ENCODE measurements at places on chromosomes 1 and 21.
A peak's percentile ranks its signal among the peaks of the same experiment; 100 is the strongest.

DNA sequence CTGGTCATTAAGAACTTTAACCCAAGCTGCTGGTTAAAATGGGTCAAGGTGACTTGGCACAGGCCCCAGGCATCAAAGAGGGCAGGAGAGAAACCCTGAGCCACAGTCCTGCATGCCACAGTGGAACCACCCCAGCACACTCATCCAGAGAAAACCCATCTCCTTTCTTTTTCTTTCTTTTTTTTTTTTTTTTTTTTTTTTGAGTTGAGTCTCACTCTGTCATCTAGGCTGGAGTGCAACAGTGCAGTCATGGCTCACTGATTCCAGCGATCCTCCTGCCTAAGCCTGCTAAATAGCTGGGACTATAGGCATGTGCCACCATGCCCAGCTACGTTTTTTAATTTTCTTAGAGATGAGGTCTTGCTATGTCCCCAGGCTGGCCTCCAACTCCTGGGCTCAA is 109.2 kb upstream of the RAB4A start:
- DNase-seq = no peak

GRCh38 chr21:26280148-26280547 is 109.6 kb upstream of the APP start:
- no peak for DNase-seq

DNA sequence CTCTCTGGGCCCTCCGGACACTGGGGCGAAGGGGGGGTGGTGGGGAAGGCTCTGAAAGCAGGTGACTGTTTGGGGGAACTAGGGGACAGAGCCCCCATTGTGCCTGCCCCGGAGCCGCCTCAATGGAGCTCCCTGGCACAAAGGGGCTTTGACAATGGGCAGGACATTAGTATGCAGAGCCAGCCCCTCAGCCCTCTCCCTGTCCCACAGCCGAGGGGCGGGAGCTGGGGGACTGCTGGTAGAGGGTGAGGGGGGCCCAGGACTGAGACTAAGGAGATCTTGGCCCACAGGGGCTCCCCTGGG is 7.8 kb downstream of the KCNJ10 start:
- no peak for DNase-seq

DNA sequence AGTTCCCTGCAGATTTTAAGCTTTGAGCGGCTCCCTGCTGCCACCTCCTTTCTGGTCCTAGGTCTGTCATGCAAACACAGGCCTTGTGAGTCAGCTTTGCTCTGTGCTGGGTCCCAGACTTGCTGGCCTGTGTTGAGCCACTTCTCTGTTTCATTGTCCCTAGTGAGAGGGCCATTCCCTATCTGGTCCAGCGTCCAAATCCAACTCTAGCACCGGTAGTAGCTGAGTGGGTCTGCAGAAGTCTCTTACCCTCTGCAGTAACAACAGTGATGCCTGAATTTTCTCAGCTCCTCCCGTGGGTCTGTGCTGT is 5.8 kb downstream of the TTC22 start:
- no peak for DNase-seq

- no peak for DNase-seq
These were observed 47.8 kb downstream of the CEP350 start for GRCh38 chr1:180002437-180002836.

DNA sequence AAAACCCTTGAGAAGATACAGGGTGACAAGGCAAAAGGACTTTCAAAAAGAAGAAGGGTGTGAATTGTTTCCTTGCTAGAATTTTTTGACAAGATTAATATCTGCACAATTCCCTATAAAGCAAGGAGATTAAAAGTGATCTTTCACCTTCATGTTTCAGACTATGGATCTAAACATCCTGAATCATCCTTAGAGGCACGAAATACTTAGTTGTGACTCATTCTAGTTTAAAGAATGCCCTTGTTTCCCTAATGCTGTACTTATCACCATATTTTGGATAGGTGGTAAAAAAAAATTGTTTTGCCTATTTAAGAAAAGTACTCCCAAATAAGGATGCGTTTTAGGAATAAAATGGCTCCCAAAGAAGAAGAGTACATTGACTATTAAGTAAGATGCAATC is 415.1 kb downstream of the LRRIQ3 start:
- DNase-seq = no peak

DNA sequence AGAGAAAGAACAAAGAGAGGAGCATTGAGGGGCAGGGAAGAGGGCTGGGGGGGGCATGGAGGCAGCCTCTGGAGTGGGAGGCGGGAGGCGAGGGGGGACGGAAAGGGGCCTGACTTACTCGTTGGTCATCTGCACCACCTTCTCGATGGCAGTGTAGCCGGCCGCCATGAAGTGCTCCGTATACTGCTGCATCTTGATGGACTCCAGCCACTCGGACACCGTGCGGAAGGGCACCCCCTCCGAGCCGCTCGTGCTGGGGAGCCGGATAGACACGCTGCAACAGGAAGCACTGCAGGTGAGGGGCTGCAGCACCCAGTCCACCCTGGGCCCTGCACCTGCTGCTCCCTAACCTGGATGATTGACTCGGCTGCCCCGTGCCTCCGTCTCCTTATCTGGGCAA is 26.6 kb downstream of the EPHA2 start:
- DNase-seq = no peak

- DNase-seq = peak; percentile 77
These were observed 51.4 kb downstream of the ACBD3 start for GRCh38 chr1:226135059-226135651.

- no peak for DNase-seq
These were observed 49.1 kb downstream of the GLIS1 start for GRCh38 chr1:53689736-53690326.

DNA sequence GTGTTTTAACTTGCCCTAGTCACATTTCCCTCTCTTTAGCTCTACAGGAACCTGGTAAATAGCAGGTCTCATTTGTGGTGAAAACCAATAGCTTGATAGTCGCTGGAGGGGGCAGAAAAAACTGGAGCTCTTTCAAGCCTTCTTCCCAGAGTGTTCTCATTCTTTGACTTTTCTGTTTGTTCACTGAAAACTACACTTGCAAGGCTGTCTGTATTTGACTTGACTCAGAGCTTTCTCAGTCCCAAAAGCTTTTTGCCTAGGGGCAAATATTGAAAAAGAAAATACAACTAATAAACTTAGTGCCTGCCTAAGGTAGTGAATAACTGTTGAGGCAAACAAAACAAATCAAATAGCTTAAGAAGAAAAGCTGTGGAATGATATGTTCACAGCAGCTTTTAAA is 217.1 kb upstream of the CHRM3 start:
- no peak for DNase-seq

- DNase-seq = peak; percentile 93
These were observed 73.3 kb downstream of the MRPL37 start for GRCh38 chr1:54273092-54273794.

DNA sequence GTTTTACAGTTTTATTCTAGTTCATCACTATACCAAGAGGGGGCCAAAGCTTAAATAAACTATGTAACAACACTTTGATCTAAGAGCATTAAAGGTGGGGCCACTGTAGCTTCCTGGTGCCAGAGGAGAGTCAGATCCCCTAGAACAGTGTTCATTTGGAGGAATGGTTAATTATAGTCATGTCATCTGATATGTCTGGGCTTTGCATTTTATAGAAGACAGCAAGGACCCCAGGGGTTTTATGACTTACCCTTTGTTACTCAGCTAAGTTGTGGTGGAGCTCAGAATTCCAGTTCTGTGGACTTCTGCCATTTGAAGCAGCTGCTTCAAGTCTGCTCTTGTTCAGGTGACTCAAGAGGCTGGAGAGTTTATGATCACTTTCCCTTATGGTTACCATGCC is 16.7 kb downstream of the KDM4A start:
- no peak for DNase-seq

GRCh38 chr1:154440036-154440804 is 35.1 kb downstream of the IL6R start:
- DNase-seq = no peak

DNA sequence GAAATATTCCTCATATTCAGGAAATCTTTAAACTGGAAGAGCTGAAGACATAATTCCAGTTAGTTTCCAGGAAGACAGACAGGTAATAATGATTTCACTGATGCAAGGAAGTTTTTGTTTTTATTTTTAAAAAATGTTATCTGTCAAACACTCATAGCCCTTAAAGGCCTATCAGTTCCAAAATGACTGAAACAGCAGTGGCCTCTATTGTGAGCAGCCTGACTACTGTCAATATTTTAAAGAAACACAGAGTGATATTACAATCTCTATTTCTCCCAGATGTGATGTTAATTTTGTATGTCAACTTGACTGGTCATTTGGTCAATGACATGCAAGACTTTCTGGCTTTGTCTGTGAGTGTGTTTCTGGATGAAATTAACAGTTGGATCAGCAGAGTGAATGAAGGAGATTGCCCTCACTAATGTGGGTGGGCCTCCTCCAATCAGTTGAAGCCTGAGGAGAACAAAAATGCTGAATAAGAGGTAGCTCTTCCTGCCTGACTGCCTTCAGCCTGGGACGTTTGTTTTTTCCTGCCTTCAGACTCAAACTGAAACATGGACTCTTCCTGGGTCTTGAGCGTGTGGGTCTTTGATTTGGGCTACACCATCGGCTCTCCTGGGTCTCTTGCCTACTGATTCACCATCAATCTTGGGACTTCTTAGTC is 31.3 kb upstream of the SLC30A10 start:
- no peak for DNase-seq

GRCh38 chr1:151995774-151996173 is 2.1 kb upstream of the S100A10 start:
- no peak for DNase-seq

GRCh38 chr21:15616864-15617574 is 112.8 kb upstream of the USP25 start:
- DNase-seq = no peak

GRCh38 chr1:33826311-33826710 is 37.6 kb upstream of the HMGB4 start:
- peak; percentile 60 for DNase-seq

All from osteocyte (in vitro differentiated cells).